ENCODE measurements at places on chromosomes 6 and 20. TPM values are rescaled to one million over a fixed set of nuclear protein-coding genes. Genes with fewer than 3 reads are reported as not detected.

Gene OLIG3
- total RNA-seq = not detected

Gene CAGE1
- total RNA-seq = 0.28 TPM

Gene AURKA
- total RNA-seq = 9.7 TPM

DNA sequence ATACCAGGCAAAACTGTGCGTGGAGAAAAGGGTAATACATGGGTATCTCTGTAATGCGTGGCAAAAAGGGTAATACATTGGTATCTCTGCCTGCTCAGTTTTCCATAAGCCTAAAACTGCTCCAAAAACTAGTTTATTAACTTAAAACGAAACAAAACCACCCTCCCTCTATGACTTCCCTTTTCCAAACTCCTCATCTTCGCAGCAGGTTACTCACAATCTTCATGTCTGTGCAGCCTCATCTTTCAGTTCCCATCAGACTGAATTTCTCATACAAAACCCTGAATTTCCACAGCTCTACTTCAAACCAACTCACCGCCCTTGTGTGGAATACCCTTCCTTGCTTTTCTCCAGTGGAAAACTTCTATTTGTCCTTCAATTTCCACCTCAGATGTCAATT lies 199.4 kb downstream of the PHACTR1 start:
- no peaks in the 10 kb centered on the region for H3K27me3 ChIP-seq
- H3K4me3 ChIP-seq = no peak overlapping the region
- no peaks in the 10 kb centered on the region for H3K36me3 ChIP-seq

- no peak overlapping the region for H3K27ac ChIP-seq
- H3K27me3 ChIP-seq = no peaks in the 10 kb centered on the region
- peaks cover 7% of the 10 kb centered on the region for H3K4me1 ChIP-seq
- H3K36me3 ChIP-seq = no peaks in the 10 kb centered on the region
Measured at GRCh38 chr6:33632558-33633039, 11.5 kb downstream of the ITPR3 start.

DNA sequence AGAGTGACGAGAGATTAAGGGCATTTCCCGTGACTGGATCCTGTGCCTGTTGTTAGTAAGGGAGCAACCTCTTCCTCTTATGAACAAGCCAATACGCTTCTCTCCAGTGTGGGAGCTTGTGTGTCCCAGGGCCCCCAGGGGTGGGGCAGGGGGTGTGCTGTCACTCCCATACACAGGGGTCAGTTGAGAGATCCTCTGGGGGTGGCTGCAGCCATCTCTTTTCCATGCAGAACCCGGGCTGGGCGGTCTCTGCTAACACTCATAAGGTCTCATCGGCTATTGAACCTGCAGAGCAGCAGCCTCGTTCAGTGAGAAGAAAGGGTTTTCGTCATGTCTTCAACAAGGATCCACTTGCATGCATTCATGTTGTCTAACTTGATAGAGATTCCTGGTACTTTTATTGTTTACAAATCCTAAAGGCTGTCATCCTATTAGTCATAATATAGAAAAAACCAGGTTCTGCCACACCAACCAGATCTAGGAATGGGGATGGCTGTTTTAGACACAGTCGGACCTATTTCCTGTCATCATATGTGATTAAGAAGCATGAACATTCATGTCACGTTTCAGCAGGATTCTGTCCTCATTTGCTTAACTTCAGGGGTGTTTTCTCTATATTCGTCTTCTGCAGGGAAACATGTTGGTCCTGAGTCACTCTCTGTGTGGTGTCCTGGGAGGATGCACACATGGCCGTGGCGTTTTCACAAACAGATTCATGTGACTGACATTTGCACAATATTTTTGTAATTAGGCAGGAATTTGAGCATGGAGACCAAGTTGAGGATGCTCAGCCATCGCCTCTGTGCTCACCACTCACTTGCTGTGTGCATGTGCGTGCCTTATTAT lies 13.3 kb upstream of the THBS2 start:
- no peaks in the 10 kb centered on the region for H3K27me3 ChIP-seq
- no peak for DNase-seq
- no peak overlapping the region for H3K4me3 ChIP-seq
- no peaks in the 10 kb centered on the region for H3K4me1 ChIP-seq

DNA sequence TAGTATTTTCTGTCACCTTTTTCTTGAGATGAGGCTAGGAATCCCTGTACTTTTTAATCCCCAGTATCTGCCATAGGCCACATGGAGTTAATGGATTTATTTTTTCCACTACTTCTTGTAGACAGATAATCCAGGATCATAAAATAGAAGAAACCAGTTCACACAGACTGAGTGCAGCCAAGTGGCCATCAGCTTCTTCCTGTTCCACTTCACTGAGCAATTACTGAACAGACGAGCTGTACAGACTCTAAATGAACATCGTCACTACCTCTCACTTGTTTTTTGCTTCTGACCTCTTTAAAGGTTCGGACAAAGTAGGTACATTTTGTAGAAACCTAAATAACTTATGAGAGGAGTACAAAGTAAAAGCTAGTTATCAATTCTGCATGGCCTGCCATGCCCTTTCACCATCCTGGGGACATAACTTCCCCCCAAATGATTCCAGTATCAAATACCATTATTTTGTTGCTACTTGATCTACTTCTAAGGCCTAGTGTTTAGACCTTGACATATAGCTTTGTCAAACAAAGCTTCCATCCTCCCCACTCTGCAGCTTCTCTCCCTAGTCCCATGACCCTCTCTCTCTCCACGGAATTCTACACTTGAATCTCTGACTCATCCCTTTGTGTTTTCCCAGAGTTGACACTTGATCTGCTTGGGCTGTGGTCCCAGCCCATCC lies 34.4 kb upstream of the ARHGAP18 start:
- peak overlapping the region; percentile 45 for H3K27ac ChIP-seq
- H3K4me1 ChIP-seq = no peaks in the 10 kb centered on the region
- H3K4me3 ChIP-seq = no peak overlapping the region
